ENCODE measurements at places on chromosomes 2 and 18.
A peak's percentile ranks its signal among the peaks of the same experiment; 100 is the strongest.

DNA sequence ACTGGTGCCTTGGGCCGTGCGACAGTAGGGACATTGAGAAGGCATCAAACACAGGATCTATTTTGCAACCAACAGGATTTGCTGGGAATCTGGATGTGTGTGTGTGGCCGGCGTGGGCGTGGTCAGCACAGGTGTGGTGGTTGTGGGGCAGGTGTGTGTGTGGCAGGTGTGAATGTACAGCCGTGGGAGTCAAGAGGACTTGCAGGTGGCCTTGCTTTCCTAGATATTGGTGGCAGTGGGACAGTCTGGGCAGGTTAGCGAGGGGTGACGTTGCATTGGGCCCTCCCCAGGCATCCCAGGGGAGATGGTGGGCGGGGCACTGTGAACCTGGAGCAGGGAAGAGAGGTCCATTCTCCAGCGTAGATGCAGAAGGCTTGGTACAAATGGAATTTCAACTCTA is 3.2 kb upstream of the LIMS2 start:
- DNase-seq, result no peak

GRCh38 chr2:48483916-48484315 is 46.0 kb upstream of the STON1 start:
- DNase-seq, result no peak

GRCh38 chr2:199743415-199744120 is 107.4 kb downstream of the FTCDNL1 start:
- no peak for DNase-seq

DNA sequence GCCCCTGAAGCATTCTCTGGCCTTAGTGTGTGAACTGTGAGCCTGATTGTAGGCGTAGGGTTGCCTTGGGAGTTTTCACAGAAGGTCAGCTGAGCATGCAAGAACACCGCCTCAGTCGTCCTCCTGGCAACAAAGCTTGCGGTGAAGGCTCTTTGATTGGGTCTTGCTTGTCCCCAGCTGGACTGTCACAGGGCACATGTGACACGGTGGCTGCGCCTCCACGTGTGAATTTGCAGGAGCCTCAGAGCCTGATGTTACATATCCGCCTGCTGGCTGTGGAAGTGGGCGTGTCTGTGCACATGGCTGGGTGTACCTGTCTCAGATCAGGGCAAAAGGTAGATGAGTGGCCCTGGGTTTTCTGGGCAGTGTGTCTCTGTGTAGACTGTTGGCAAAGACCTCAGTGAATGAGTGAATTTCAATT is 228.7 kb downstream of the HAUS1 start:
- DNase-seq, result no peak

- DNase-seq, result no peak
These were observed 40.7 kb upstream of the UPP2 start for GRCh38 chr2:158060835-158061435.

- DNase-seq, result no peak
These were observed 75.4 kb downstream of the RAPGEF4 start for GRCh38 chr2:172811027-172811426.

DNA sequence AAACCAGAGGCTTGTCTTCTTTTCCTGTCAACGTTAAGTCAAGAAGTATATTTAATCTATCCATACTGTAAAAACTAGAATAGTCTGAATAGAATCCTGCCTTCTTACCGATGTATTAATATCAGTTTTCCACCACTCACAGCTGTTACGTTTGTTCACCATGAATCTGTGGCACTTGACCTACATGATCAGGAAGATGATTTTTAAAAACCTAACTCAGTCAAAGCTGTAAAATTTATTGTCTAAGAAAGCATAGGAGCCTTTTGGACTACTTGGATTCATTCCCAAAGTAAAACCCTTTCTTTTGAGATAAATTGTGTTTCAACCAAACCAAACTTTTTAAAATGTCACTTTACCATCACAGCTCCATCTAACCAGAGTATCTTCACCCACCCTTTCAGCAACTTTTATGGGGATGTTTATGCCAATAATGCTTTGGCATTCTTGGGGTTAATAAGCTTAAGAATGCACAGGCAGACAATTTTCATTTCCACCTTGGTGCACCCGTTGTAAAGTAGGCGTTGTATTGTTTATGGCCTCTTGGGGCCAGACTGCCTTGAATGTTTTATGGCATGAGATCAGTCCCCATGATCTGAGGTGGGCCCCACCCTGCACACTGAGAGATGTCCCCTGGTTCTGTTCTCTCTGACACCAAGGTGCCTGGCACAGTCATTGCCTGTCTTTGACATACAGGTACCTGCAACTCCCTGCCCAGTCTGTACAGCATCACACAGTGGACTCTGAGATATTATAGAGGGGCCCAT is 176.2 kb upstream of the EPAS1 start:
- DNase-seq, result no peak

DNA sequence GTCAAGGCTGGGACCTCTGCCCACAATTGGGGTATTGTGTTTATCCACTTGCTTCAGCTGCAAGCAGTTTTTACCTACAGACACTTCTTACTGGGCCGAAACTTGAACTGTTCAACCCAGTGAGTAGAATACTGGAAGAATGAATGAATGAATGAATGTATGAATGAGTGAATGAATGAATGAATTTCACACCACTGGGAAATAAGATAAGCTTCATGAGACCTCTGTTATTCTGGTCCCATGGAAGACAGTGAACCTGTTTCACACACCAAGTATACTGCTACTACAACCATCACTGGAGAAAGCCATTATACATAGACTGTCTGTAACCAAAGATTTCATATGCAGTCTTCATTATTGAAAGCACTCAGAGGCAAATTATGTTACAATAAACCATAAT is 295.0 kb upstream of the GULP1 start:
- no peak for DNase-seq

GRCh38 chr2:9919512-9919911 is 32.0 kb upstream of the GRHL1 start:
- DNase-seq, result no peak

DNA sequence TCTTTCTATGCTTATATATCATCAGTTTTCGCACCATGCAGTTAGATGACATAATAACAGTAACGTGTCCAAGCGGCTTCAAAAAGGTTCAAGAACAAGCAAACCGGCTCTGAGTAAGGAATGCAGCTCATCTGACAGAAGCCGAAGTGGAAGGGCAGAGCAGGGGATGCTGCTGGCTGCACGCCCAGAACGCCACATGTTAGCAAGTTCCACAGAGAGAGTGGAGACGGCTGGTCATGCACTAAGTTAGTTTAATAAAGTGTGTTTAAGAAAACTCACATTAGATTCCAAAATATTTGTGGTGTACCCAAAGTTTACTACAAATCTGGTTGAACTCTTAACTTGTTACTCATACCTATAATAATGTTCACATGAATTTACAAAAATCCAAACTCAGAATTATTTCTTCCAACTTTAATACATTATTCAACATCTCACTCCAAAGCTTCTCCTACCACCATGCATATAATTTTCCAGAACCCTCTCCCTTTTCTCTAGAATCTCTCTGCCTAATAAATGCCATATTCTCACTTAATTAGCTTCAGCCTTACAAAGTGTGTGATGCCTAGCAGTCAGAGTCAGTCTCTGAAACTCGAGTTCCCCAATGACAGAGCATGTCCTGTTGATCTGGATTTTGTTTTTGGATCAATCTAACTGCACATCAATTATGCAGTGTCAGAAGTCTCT is 170.0 kb downstream of the DNAH7 start:
- no peak for DNase-seq

DNA sequence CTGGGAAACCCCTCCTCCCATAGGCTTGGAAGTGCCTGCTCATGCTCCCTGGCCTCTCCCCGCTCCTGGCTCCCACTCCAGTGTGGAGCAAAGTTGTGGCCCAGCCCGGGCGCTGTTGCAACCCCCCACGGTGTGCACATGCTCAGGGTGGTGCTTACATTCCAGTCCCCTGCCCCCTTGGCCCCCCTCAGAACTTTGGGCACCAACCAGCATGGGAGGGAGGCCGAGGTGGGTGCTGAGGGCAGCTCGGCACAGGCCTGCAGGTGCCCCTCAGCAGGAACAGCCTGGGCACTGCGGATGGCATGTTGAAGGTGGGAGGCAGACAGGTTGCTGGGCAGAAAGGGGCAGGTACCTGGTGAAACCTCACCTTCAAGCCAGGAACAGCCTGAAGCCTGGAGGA is 125.3 kb downstream of the ARHGAP28 start:
- no peak for DNase-seq

GRCh38 chr2:25368660-25369059 is 26.9 kb upstream of the DNMT3A start:
- no peak for DNase-seq

- no peak for DNase-seq
These were observed 353.1 kb downstream of the EIPR1 start for GRCh38 chr2:3024401-3024935.

- no peak for DNase-seq
These were observed 59.2 kb upstream of the KLF7 start for GRCh38 chr2:207224791-207225482.

DNA sequence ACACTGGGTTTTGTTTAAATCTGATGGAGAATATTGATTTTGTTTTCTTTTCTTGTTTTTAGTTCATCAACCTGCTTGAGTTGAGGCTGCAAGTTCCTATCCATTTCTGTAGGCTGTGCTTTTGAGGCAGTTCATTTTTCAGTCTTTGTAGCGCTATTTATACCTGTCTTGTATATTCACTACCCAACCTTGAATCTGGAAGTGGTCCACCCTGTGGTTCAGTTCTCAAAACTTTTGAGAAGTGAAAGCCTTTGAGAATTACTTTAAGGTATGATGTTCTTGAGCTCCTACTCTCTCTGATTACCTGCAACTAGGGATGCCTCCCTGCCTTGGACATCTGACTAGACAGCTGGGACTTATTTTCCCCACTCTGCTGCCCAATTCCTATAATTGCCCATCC is 53.5 kb upstream of the KCNE4 start:
- no peak for DNase-seq

DNA sequence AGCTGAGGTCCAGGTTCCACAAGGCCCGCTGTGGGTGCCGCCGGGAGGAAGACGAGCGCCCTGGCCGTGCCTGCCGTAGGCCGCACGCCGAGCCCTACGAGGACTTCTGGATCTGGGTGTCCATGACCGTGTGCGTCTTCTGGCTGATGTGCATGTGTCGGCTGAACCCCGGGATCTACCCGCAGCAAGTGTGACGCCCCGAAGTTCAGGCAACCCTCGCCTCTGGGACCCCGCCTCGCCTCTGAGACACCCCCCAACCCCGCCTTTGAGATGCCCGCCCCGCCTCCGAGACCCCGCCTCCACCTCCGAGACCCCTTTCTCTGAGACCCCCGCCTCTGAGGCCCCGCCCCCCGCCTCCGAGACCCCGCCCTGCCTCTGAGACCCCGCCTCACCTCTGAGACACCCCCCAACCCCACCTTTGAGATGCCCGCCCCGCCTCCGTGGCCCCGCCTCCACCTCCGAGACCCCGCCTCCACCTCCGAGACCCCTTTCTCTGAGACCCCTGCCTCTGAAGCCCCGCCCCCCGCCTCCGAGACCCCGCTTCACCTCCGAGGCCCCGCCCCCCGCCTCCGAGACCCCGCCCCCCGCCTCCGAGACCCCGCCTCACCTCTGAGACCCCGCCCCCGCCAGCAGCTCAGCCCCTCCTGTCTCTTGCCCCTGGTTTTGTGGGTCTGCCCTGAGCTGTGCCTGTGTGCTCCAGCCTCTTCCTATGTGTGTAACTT is 3.7 kb downstream of the RTP5 start:
- DNase-seq, result no peak

DNA sequence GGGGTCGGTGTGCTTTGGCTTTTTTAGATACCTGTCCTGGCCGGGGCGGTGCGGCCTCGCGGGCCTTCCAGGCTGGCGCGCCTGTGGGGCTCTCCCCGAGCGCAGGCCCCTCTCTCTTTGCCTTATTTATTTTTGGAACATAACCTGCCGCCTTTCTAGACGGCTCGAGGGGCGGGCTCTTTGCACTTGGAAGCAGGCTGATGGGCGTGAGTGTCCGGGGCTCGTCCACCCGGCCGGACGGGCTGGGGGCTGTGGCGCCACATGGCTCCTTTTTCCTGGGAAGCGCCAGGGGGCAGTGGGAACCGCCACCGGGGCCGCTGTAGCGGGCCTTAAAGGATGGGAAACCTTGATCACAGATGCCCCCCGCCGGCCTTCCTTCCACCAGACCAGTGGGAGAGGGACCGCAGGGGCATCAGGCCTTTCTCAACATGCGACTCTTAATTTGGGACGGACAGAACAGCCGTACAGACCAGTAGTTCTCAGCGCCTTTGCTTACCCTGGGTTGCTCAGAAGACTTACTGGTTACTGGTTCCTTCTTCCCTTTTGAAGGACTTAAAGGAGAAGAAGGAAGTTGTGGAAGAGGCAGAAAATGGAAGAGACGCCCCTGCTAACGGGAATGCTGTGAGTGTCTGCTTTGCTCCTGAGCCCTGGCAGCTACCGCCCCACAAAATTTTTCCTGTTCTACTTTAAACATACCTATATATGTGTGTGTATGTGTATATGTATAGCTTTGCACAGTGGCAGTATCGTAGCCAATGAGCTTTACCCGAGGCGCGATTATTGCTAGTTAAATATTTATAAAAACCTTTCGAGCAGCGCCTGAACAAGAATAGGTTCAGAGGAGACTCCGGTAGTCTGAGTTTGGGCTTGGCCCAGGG is 2.7 kb downstream of the PTMA start:
- DNase-seq, result no peak

DNA sequence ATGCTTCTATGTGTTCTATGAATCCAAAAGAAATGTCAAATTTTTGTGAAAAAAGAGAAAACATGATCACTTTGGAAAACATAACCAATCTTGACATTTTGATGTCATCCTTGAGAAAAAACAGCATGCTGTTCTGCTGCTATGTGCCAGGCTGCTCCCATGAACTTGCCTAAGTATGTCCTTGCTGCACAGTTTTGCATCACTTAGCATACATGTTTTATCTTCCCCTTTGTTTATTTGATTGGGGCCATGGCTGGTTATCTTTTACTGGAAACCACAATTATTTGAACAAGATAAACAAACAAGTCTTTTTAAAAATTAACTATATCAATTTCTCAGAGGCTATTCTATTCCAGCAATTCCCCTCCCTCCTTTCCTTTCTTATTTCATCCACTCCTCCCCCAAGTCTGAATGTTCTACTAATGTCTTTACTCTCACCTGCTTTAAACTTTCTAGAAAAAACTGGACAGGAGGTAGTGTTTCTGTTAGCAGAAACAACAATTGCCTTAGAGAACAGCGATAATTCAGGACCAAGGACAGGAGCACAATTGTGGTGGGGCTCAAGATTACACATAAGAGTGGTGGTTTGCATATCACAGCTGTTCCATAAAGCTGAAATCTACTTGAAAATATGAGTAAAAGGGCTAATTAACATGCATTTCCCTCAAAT is 6.7 kb downstream of the AOX1 start:
- DNase-seq, result no peak

GRCh38 chr2:95159690-95160449 is at the start of gene ZNF514:
ZNF514 (minus strand) TSS chr2:95159848; CDS start chr2:95153253, 6,595 bp downstream.
- peak; percentile 51 for DNase-seq

DNA sequence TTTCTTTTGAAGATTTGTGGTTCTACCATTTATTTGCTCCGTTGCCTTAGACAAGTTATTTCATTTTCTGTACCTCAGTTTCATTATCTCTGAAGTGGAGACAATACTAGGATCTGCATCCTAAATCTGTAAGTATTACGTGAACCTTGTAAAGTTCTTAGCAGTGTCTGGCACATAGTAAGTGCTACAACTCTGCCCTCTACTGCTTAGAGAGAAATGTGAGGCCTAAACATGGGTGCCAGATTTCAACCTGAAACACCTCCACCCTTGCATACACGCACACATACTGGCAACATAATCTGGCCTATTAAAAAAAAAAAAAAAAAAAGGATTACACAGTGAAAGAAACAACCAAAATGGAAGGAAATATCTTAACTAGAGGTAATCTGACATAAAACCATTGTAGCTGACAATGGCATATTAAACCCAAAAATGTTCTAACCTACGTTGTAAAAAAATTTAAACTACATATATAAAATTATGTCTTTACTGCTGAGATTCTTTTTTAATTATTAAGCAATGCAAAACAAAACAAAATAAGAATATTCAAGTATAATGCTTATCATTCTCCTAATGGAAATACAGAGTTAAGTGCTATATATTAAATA is 132.6 kb downstream of the MAP2 start:
- no peak for DNase-seq

Measured in activated CD8-positive, alpha-beta memory T cell treated with anti-CD3 and anti-CD28 coated beads for 4 hours (primary cell).